ENCODE measurements at places on chromosomes 11 and 22.

DNA sequence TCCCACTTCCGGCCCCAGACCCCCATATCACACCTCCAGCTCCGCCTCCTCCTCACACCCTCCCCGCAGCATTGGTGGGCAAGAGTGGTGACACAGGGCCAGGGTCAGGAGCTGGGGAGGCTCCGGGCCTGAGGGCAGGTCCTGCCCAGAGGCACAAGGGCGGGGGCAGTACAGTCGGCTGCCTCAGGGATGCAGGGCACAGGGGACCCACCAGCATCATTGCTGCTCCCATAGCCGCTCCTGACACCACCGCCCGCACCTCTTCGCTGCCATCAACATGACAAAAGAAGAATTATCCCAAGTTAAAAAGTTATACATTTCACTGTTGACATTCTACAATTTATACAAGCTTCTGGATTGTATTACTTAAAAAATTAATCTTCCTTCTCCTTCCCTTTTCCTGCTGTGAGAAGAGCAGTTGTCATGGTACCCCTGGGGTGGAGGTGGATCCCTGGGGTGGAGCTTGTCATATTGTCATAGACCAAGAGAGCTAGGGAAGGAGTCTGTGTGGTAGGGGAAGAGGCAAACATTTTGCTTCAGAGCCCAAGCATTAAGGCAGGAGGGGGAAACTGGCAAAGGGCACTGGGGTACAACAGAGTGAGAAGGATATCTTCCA, 4.1 kb downstream of the SBF2 start:
- no peak for DNase-seq

DNA sequence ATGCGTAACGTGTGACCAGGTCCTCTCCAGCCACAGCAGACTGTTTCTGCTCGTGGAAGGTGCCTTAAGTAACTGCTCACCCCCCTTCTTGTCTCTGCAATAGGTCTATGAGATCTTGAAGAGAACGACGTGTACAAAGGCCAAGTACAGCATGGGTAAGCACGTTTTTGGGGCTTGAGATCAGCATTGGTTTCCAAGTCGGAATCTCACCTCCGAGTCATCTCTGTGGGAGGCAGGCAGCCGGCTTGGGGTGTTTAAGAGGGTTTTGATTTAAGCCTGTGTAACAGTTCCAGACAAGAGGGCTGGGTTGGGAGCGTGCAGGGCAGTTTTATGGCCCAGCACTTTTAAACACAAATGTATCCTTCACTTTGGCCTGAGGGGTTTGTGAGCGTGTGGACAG, 30.1 kb downstream of the ANO1 start:
- no peak for DNase-seq

DNA sequence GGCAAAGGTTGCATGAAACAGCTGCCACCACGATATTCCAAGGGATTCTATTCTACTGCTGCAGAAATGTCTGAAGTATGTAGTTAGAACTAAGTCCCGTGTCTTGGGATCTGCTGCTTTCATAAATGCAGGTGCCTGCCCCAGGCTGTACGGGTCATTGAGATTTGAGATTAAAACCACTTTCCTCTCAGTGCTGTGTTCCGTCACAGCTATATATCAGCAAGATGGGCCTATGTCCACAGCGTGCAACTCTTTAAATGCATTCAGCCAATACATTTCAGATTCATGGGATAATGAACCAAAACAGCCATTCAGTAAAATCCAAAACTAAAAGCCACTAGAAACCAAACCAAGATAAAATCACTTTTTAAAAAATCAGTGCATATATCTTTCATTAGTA, 107.3 kb upstream of the LUZP2 start:
- DNase-seq: no peak

- DNase-seq: no peak
These were observed 5.8 kb downstream of the RAPSN start for GRCh38 chr11:47443028-47443700.

DNA sequence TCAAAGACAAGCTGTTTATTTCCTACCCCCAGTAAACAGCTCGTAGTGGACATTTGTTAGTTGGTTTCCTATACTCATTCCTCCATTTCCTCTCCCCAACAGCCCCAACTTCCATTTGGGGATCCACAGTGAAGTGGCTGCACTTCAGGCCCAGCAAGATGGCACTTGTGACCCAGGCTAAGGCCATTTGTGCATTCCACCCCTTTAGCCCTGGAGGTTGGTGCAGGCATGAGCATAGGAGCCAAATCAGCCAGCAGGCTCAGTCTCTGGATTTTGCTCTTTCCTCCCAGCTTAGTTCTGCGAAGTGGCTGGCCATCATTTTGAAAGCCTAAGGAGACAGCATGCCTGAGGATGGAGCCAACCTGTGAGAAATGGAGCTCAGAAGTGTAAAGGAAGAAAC, 122.9 kb downstream of the MPPED2 start:
- no peak for DNase-seq

- no peak for DNase-seq
These were observed 57.1 kb upstream of the OLFML1 start for GRCh38 chr11:7428196-7428595.

Data from activated CD4-positive, alpha-beta T cell treated with anti-CD3 and anti-CD28 coated beads, Interleukin-2, amount 50 U/mL, for 16 hours (primary cell).